ENCODE measurements at places on chromosomes 16 and 17.

DNA sequence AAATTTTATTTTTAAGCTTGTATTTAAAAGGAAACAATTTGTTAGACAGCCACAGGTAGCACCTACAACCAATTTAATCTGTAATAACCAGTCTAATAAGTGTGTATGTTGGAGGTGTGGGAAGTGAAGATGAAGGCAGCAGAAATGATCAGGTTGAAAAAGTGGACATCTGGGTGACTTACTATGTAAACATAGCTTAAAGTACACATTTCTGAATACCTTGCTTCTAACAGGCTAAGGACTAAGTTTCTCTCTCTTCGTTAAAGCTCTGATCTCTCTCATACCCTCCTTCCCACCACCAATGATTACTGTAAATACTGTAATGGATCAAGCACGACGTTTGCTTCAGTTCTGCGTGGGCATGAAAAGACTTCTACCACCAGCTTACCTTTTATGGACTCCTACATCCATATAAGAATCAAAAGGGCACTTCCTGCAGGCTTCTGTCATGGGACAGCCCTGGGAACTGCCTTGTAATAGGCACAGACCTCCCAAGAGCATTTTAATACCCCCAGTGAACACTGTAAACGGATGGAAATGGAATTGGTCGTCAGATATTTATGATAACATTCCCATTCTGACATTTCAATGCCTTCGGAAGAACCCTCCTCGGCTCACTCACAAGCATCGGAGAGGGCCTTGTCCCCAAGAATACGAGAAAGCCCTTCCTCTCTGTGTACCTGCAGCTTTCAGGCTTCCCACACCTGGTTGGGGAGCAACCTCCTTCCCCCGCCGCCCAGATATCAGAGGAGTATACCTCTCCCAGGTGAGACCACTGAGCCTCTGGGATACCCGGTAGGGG lies 700 bp downstream of the CCDC43 start:
- DNase-seq = no peak

DNA sequence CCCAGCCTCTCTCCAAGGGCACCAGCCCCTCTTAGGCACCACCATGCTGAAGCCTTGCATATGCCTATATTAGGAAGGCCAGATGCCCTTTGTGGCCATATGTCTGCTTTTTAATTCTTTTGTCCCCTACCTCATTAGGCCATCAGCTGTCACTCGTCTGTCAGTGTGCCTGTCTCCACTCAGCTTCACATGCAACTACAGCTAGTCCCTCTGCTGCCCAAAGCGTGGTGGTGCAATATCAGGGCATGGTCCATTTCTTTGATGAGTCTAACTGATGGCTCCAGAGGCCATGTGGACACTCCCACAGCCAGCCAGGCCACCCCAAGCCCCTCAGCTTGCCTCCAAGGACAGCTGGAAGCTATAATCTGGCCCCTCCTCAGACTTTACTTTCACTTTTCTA lies 36.3 kb downstream of the MYO18A start:
- DNase-seq = no peak

DNA sequence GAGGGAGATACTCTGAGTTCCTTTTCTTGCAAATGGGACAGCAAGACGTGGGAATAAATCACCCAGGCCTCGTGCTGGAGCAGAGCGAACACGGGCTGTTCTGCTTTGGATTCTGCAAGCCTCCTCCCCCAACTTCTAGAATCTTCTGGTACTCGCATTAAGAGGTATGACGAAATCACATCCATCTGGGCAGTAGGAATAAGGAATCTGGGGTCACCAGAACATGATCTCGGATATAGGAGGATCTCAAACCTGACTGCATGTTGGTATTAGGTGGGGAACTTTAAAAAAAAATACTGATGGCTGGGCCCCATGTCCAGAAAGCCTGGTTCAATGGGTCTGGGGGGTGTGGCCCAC lies 49.8 kb upstream of the USP7 start:
- DNase-seq = no peak

GRCh38 chr17:79465011-79465680 lies 145.7 kb downstream of the RBFOX3 start:
- DNase-seq = no peak

DNA sequence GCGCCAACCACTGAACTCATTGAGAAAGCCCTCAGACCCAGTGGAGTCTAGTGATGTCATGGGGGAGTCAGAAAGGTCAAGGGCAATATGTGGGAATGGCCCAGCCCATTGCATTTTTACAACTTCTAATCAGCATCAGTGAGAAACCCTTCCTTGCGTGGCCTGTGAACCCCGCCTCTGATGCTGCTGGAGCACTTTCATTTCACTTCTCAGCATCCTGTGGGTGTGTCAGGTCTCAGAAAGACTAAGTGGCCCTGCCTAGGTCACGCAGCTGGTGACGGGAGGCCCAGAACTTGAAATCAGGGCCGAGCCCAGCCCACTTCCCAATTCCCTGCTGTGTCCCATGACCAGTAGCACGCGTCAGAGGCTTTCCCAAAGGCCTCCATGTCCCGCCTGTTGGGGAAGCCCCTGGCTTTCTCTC lies 6.1 kb downstream of the DNAI2 start:
- DNase-seq = peak; percentile 38

- no peak for DNase-seq
Observed at GRCh38 chr17:8310601-8311123, 621 bp downstream of the ARHGEF15 start.

DNA sequence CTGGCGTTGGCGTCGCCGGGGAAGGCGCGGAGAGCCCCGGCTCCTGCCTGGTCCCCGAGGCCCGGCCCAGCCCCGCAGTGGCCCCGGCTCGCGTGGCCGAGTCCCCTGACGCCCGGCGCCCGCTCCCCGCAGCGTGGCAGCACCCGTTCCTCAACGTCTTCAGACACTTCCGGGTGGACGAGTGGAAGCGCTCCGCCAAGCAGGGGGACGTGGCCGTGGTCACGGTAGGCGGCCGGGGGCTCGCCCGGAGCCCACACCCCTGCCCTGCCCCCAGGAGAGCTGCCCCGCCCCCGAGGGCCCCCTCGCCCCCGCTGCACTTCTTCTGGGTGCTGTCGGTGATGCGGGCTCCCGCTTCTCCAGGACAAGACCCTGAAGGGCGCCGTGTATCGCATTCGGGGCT lies 466 bp downstream of the WDR90 start:
- no peak for DNase-seq

GRCh38 chr17:80660527-80661198 lies 116.0 kb downstream of the RPTOR start:
- DNase-seq = no peak

DNA sequence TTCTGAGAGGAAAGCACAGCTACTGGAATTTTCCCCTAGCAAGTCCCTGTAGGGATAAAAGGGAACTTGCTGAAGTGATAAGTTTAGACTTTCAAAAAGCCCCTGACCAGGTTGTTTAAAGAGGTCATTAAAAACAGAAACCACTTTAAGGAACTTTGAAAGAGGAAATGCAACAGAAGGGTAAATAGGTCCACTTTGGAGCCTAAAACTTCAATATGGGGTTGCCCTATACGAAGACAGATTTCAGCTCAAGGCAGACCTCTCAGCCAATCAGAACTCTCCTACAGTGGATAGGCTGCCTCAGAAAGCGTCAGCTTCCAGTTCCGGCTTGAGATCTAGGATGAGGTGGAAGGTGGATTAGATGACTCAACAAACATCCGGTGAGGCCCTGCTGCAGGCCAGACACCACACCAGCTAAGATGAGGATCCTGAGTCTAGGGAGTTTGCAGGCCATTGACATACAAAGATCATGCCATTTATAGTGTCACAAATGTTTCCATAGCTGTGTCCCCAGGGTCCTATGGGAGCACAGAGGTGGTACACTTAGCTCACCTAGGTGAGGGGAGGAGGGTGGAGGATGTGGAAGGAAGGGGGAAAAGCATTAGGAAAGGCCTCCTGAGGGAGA lies 7.9 kb upstream of the MFSD6L start:
- DNase-seq = no peak

DNA sequence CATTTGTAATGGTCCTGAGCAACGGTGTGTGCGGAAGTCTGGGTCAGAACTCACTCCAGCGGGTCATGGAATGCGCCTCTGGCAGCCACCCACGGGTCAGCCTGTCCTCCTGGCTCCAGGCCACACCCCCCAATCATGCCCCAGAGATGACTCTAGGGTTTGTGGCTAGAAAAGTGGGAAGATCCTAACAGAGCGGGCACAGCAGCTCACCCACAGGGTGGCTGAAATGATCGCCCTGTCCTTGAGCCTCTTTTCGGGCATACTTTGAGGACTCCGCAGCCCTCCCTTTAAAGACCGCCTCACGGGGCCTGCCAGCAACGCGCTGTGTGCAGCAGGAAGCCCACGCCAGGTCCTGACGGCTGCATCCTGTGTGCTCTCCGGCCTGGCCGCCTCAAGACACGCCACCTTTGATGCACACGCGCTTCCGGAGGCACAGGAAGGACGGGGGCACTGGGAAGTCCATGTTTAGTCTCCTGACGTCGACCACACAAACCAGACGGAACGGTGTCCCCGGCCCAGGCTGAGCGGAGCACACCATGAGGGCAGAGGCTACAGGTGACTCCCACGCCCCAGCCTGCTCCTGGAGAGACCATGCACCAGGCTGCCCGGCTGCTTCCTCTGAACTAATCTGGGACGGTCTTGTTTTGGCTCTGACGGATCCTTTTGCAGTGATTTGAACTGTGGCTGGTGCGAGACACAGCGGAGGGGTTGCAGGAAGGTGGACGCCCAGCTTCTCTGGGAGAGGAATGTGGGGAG lies 92.9 kb downstream of the TBC1D16 start:
- DNase-seq = no peak

- no peak for DNase-seq
Observed at GRCh38 chr16:68028996-68029395, 5.9 kb downstream of the DUS2 start.

DNA sequence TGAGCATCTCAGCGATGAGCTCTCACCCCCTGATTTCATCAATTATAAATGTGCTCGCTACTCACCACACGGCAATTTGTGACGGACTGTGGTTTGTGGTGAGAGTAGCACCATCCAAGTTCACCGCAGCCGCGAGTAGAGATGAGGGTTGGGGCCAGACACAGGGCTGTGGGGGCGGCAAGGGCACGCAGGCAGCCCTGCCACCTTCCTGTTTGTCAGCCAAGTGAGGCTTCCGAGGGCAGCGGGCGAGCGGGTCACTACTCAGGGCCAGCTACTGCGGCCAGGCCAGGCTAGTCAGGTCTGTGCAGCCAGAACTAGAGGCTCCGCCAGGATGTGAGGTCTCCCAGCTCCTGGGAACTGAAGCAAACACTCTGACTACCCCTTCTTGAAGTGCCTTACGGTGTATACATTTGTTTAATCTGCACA lies 39.6 kb upstream of the MEOX1 start:
- no peak for DNase-seq

DNA sequence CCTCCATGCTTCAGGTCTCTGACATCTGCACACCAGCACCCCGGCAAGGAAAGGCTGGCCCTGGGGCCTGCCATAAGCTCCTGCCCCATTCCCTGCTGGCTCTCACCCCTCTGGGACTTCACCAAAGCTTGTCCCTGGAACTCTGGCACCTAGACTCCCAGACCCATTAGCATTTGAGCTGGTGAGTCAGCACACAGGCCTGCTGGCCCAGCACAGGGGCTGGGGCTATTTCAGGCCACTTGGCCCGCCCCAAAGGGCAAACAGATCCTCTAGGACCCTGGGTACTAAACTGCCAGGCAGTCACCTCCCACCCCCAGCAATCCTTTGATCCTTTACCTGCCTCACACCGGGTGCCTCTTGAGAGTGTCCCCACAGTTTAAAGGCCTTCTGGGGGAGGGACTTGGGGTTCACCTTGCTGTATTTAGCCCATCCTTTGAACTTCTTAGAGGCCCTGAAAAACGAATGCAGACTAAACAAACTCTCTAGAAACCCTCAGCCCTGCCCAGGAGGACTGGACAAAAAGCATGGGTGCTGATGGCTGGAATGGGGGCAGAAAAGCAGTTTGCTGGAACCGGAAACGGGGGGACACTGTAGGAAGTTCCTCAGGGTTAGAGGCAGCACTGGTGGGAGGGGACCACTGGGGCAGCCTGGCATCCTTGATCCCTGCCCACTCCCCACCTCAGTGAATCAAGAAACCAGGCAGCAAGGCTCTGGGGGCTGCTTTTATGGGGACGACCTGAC lies 3.2 kb upstream of the SAMD14 start:
- no peak for DNase-seq

GRCh38 chr16:48496571-48497095 lies 111.4 kb upstream of the SIAH1 start:
- DNase-seq = no peak

GRCh38 chr17:67441052-67441895 lies 64.2 kb downstream of the PITPNC1 start:
- peak; percentile 58 for DNase-seq

DNA sequence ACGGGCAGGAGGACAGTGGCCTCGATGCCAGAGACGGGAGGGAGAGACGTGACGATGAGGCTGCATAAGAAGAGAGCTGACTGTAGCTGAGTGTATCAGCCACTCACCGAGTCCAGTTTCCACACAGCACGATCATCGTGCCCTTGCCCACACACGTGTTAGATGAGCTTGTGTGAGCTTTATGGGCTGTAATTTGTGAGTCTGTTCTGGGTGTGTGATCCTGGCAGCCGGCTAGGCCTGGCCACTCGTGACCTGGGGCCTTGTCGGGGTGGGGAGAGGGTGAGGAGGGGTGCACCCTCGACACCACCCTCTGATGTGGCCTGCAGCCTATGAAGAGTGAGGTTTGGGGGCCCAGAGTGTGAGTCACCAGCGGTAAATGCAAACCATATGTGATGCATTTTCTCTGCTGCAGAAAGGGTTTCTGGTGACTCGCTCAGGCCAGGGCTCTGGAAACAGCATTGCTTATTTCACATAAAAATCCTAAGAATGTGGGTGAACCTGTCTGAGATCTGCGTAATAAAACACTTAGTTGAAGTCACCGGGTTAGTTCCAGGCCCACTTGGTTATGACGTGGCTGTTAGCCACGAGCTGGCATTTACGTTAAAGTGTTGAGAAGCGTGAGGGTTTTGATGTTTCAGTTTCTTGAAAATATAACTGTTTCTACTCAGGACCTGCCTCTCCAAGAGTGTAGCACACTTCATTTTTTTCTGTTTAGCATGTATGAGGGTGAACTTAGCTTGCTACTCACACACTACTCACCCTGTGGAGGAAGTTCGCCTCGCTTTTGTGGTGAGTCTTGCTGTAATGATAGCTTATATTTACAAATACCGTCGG lies 4.2 kb downstream of the METRNL start:
- peak; percentile 53 for DNase-seq

GRCh38 chr17:10107316-10108165 lies 90.9 kb downstream of the GAS7 start:
- DNase-seq = no peak

DNA sequence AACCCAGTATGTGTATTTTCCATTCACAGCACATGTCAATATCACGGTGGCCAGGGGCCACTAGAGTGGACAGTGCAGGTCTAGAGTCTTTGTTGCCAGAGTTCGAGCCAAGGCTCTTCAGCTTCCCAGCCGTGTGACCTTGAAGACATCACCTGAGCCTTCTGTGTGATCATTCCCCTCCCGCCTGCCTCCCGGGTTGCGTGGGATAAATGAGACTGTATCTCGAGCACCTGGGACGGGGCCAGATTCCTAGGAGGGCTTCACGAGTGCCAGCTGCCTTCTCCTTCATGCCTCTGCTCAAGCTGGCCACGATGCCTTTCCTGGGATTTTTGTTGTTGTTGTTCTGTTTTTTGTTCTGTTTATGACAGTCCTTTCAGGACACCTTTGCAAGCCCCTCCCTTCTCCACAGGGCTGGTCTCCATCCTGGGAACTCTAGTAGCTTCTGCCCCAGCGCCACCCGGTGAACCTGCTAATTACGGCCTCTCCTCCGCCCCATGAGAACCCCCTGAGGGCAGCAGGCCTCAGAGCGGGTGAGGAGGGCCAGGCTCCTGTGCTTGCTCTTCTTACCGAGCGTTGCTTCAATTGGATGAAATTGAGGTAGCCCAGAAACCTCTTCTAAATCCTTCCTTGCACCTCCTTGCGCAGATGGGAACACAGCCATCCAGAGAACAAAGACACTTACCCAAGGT lies 3.9 kb downstream of the SPNS2 start:
- DNase-seq = no peak

- DNase-seq = peak; percentile 48
Observed at GRCh38 chr17:35568561-35568960, 7.9 kb upstream of the SLFN14 start.
